ENCODE measurements at places on chromosomes 6 and 20.

DNA sequence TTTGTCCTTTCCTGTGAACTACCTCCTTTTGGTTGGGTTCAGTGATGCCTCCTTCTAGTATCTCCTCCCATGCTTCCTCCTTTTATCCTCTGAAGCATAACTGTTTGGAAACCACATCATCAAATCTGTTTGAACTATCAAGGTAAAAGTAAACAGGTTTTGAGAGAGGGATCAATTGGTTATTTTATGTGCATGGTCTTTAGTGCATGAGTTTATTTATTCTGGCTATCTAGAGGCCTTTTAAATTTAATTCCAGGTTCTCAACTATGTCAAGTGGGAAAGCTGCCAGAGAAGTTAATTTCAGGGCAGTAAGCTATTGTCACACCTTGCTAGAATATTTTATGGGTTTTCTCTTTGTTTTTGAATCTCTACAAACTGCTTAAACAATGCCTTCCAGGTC, 54.1 kb downstream of the WASF1 start:
- DNase-seq, result no peak

DNA sequence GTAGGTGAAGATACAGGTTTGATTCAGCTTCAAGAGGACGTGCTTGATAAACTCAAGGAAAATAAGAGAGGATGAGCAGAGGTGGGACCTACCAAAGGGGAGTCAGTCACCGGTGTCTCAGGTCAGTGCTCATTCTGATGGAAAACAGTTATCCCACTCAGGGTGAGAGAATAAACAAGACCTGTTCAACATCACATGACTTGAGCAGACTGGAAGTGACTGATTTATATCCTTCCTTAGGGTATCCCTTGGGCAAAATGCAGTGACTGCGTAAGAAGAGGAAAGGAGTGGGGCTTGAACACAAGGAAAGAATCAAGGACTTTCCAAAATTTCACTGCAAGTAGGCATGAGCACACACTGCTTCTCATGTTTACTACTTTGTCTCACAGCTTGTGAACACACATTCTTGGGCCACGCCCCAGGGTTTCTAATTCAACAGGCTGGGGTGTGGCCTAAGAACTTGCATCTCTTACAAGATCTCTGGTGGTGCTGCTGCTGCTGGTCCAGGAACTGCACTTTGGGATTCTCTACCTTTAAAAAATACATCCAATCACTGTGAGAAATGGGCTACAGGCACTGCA, 11.6 kb downstream of the CST3 start:
- DNase-seq, result no peak

DNA sequence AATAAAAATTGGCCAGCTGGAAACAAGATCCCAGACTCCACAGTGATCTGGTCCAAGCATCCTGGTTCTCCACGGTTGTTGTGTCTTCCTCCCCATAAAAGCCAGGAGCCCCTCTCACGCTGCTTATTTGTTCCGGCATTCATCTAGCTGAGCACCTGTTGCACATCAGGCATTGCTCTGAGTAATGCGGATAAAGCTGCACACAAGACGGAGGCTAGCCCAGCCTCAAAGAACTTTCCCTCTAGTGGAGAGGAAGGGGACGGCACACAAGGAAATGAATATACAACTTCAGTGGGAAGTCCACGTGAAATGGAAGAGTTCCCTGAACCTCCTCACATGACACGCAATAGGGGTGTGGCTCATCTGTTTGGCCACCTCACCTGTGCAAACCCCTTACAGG, 30.3 kb upstream of the NXT1 start:
- DNase-seq, result peak; percentile 17

GRCh38 chr6:129661536-129662405, 48.2 kb downstream of the ARHGAP18 start:
- no peak for DNase-seq

DNA sequence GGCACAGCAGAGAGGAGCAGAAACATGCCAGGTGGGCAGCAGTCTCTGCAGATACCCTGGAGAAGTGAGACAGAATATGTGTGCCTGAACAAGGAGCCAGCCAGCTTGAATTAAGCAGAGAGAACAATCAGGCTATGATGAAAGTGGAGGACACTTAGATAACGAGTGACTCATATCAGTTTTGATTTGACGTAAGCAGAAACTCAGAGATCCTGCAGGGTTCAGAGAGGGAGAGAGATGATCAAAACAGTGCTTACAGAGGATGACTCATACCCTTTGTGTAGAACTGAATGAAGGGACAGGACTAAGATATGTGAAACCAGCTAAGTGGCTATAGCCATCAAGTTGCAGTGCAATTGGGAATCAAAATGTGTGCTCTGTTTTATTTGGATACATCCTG, 300.7 kb downstream of the TENT5A start:
- peak; percentile 95 for DNase-seq
